ENCODE measurements at places on chromosomes 7 and 10. TPM values are rescaled to one million over a fixed set of nuclear protein-coding genes. Genes with fewer than 3 reads are reported as not detected.

A1CF gene
- not detected for total RNA-seq

OR6B1 gene
- total RNA-seq = not detected

GSTO2 gene
- 16.2 TPM for total RNA-seq

SP4 gene
- 2.8 TPM for total RNA-seq

HECW1 gene
- total RNA-seq = not detected

MOGAT3 gene
- total RNA-seq = not detected

ZNF425 gene
- 4.4 TPM for total RNA-seq

TMEM243 gene
- 11.0 TPM for total RNA-seq

TMEM196 gene
- not detected for total RNA-seq

COL13A1 gene
- total RNA-seq = 3.0 TPM

TFR2 gene
- 0.17 TPM for total RNA-seq

DNA sequence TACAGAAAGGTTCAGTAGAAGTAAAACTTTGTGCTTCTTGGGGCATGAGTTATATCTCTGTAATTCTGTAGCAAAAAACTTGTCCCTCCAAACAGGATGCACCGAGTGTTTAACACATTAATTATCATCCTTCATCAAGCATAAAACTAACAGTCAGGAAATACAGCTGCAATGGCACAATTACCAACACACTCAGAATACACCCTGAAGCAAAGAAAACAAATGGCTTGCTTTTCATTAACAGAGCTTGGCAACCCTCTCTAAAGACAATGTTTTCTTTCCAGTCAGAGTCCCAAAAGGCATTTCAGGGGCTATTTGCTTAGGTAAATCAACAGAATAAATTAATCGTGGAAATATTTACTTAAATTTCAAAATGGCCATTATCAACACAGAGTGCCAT is 107.7 kb downstream of the ICA1 start:
- DNase-seq = no peak

GRCh38 chr10:132613566-132614348 is 76.2 kb downstream of the INPP5A start:
- no peak for DNase-seq

GRCh38 chr7:147857152-147858140 is 733.1 kb upstream of the C7orf33 start:
- no peak for DNase-seq

DNA sequence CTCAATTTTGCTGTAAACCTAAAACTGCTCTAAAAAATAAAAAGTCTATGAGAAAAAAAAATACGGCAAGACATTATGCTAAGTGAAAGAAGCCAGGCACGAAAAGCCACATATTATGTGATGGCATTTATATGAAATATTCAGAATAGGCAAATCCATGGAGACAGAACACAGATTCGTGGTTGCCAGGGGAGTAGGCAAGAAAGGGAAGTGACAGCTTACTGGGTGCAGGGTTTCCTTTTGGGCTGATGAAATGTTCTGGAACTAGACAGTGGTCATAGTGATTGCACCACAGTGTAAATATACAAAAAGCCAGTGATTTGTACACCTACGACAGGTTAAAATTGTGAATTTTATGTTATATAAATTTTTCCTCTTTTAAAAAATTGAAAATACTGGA is 41.3 kb upstream of the GLI3 start:
- no peak for DNase-seq

DNA sequence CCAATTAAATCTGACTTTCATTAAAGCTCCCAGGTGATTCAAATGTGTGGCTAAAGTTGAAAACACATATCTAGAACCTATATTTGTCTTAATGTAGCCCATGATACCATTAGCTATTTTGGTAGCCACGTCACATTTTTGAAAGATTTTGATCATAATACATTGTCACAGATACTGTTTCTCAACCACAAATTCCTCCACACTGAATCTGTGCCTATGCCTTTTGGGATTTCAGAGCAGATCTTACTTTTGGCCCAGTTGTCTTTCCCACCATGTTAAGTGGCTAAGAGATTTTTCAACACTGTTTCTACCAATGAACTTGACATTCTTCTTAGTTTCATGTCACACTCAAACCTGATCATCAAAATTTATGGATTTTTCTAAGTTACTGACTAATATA is 47.4 kb downstream of the CH25H start:
- DNase-seq = no peak

- DNase-seq = peak; percentile 45
Observed at GRCh38 chr10:5906651-5907050, 16.6 kb downstream of the FBH1 start.

GRCh38 chr10:120630266-120630665 is 173.2 kb downstream of the PLPP4 start:
- DNase-seq = no peak

DNA sequence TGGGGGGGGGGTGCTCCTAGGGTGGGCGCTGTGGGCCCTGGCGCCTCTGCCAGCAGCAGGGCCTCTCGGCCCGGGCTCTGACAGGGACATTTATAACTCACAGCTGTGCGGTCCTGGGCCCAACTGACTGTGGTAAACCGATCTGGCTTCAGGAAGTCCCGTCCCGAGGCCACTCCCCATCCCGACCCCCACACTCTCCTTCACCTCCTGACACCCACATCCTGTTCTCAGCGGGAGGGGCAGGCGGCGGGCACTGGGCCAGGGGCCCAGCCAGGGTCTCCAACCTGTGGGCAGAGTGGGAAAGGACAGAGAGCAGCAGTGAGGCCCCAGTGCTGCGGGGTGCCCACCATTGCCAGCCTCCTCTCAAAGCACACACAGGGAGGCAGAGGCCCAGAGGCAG is 69.1 kb downstream of the ZMIZ1 start:
- DNase-seq = no peak

- no peak for DNase-seq
Observed at GRCh38 chr10:51034769-51035168, 39.5 kb upstream of the PRKG1 start.

DNA sequence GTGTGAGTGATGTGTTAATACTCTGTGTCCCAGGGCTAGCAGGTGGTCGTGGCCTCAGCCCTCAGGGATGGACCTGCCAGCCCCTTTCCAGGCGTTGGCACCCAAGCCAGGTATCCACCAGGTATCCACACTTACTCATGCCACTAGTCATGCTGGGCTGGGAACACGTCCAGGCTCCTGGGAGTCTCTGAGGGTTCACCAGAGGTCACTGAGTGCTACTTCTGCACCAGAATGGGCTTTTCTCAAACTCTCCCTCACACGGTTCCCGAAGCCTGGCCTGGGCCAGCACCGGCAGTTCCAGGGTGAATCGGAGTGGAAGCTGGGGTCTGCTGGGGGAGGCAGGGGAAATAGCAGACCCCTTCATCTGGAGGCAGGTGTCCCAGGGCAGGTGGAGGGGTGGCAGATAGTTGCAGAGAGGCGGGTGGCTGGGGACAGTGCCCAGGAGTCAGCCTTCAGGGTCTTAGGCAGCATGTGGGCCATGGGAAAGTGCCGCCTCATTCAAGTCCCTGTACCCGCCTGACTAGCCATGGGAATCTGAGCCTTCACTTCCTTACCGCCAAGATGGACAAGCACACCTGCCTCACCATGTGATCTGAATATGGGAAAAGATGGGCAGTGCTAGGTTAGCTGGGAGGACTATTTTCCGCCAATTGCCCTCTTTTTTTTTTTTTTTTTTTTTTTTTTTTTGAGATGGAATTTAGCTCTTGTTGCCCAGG is 95.5 kb upstream of the GTF2I start:
- DNase-seq = peak; percentile 24

- DNase-seq = no peak
Observed at GRCh38 chr7:85509476-85509875, 322.6 kb upstream of the SEMA3D start.

DNA sequence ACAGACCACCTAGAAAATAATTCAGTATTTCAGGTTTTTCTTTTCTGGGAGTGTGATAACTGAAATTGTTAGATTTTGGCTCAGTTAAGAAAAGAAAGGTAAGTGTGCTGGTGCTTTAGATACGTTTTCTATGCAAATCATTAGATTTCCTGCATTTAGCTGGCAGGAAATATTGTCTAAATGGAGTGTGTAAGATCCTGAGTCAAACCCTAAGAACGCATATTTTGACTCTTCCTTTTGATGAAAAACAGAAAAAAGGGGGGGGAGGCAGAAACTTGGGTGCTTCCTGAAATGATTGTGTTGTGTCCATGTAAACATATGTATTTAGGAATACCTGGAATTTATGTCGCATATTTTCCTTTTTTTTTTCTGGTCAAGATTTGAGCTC is 1.2 kb downstream of the GRK5 start:
- no peak for DNase-seq

- DNase-seq = peak; percentile 11
Observed at GRCh38 chr7:101589976-101590662, 39.0 kb downstream of the MYL10 start.

- no peak for DNase-seq
Observed at GRCh38 chr10:67438605-67439304, 257.2 kb downstream of the CTNNA3 start.

- no peak for DNase-seq
Observed at GRCh38 chr7:72230281-72230680, 181.9 kb downstream of the CALN1 start.

GRCh38 chr7:139702313-139702731 is 75.5 kb downstream of the HIPK2 start:
- no peak for DNase-seq

- no peak for DNase-seq
Observed at GRCh38 chr10:113007821-113008220, 57.8 kb downstream of the TCF7L2 start.

DNA sequence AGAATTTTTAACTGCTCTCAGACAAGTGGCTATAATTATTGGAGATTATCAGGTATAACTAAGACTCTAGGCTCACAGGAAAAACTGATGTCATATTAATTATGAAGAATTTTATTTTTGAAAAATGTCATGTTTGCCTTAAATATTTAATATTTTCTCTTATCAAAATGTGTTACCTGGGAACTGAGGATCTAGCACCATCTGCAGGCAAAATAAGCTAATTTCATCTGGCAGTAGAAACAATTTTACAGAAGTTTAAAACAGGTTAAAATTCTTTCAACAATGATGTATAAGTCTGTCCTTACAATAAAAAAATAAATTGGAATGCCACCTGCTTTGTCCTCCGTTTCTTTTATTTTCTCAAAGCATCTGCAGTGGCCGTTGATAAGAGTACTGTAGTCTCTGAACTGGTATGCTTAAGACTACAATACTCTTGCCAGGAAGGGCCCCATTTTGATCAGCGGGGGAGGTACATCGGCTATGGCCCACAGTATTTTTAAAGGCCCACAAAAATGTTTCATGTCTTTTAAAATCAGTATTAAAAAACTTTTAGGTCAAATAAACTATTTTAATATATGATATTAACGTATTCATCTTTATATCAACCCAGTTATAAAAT is 81.3 kb downstream of the VWDE start:
- no peak for DNase-seq

- DNase-seq = no peak
Observed at GRCh38 chr10:129350690-129351089, 116.4 kb upstream of the MGMT start.

DNA sequence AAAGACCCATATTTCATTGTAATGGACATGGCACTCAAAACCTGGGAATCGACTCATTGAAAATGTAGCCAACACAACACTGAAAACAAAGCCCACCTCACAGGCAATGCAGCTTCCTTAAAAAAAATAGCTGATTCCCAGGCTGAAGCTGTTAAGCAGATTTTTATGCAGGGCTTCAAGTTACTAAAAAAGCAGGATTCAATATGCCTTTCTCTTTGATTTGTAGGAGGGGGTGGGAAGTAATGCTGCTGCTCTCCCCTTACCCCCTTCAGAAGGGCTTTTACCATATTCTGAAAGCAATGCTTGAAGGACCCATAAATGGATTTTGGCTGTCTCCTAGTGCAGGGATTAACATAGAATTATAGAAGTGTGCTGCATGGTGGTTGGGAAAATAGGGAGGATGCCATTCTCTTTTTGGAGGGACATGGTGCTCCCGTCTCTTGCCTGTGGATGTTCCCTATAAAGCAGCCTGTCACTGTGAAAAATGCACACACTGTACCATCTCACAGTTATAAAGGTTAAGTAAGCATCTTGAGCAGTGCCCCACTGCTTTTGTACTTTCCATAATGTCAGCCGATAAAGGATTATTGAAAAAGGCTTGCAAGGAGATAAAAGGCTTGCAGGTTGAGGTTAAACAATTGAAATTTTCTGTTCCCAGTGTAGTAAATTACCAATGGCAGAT is 262.8 kb downstream of the AUTS2 start:
- no peak for DNase-seq

GRCh38 chr7:147376192-147376591 is 1214.4 kb upstream of the C7orf33 start:
- DNase-seq = no peak

GRCh38 chr10:10911035-10911434 is 106.6 kb upstream of the CELF2 start:
- DNase-seq = no peak

- DNase-seq = no peak
Observed at GRCh38 chr10:45463244-45464116, 89.5 kb downstream of the ALOX5 start.

- DNase-seq = no peak
Observed at GRCh38 chr7:159049266-159050025, 95.2 kb downstream of the VIPR2 start.

DNA sequence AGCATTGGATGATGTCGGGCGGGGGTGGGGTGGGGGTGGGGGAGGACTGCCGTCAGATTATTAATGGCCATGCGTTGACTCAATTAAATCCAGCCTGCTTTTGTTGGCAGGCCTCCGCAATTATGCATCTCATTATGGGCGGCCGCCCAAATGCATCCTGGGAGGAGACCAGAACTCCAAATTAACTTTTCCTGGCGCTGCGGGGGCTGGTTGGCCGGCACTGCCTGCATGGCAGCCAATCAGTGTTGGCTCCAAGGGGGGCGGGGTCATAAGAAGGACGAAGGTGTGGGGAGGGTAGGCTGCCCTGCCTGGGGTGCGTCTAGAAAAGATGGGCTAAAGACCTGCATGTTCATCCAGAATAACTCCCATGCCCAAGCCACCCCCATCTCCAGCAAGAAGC is 83.9 kb upstream of the PAX2 start:
- no peak for DNase-seq

- DNase-seq = peak; percentile 53
Observed at GRCh38 chr10:73095481-73096021, 1.1 kb downstream of the P4HA1 start.

GRCh38 chr10:511101-511848 is 178.2 kb downstream of the DIP2C start:
- DNase-seq = peak; percentile 81

DNA sequence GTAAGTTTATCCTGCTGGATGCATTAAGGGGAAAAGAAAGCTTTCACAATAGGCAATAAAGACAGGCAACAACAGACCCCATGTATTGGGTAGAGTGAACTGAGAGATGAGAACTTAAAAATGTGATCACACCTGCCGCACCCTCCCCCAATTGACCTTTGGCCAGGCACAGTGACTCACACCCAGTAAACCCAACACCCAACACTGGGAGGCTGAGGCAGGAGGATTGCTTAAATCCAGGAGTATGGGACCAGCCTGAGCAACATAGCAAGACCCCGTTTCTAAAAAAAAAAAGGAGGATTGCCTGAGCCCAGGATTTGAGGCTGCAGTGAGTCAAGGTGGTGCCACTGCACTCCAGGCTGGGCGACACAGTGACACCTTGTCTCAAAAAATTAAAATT is 86.9 kb downstream of the MPP7 start:
- DNase-seq = no peak

DNA sequence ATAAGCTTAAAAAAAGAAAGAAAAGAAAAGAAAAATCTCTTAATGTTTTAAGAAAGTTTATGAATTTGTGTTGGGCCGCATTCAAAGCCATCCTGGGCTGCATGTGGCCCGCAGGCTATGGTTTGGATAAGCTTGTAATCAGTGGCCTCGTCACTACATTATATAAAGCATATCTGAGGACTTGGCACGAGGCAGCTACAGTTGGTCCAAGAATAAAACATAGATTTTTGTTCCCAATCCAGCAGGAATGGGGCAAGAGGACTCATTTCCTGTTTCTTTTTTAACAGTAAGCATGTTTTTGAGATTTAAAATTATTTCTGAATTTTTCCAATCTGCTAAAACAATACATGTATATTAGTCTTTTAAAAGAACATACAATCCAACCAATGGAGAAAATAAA is 28.6 kb downstream of the MCM10 start:
- DNase-seq = no peak

Measured in mammary epithelial cell (primary cell).